NCI-H2107 (cell line): ENCODE measurements at places on chromosomes 1 and 21.

DNA sequence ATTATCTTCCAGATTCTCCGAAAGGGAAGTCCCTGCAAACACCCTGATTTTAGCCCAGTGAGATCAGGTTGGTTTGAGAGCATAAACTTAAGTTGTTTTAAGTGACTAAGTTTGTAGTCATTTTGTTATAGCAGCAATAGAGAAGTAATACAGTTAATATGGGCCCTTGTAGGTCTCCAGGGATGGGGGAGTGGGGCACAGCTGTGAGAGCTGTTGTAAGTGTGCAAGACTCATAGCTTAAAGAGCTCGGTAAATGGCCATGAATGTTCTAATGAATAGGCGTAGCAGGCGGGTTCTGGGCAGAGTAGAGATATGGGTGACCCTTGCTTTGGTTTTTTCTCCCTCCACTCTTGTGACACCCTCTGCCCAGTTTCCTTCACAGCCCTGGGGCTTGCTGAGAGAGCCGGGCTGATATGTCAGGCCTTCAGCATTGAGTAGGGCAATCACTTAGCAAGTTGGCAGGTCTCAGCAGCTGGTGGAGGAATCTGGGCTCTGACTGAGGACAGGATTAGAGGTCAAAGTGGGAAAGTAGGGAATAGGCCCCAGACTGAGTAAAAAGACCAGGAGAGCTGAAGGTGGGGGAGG, 16.0 kb upstream of the ID3 start:
- no peak for DNase-seq

- no peak for DNase-seq
Observed at GRCh38 chr1:97502360-97502759, 418.5 kb downstream of the DPYD start.

DNA sequence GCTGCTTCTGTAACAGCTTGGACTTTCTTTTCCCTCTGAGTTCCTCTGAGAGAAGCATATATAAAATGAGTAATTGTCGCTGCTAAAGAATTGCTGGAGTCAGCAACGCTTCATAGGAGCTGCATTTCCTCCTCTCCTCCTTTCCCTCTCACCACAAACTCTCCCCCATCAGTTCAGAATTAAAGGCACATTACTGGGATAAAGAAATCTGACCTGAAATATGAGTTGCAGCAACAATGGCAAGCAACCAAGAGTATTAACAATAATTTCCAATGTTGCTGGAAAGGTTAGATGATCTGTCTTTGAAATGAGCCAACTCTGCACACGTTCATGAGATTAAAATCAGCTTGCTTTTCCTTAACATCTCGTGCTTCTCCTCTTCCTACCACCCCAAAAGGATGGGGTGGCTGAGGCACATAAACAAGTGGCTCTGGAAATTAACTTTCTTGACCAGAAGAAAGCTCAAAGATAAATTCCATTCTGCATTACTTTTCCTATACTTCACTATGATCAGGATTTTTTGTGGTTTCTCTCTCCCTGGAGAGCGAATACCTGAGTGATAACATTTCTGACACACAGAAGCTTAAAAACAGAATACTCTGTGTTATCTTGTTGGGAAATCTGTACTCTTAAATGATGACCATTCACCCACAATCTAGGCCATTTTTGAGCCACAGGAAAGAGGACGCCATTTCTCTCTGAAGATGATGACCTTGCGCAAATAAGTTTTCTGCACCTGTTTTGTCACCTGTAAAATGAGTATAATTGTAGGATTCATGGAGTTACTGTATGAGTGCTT, 90.2 kb downstream of the TGFBR3 start:
- DNase-seq, result no peak

DNA sequence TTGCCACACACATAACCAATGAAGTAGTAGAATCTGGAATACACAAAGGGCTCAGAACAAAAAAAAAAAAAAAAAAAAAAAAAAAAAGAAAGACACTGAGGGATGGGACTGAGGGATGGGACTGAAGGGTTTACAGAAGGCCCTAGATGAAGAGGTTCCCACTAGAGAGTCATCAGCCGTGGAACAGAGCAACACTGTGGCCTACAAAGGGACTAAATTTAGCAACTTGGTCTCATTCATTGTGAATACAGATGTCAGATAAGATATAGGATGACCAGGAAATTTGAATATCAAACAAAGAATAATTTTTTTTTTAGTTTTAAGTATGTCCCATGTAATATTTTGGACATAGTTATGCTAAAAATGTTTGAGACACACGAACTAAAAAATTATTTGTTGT, 62.1 kb downstream of the GLUL start:
- DNase-seq, result no peak
